ENCODE measurements at places on chromosomes 12 and 14. TPM values are rescaled to one million over a fixed set of nuclear protein-coding genes. Genes with fewer than 3 reads are reported as not detected.

DLGAP5 gene
- polyA plus RNA-seq, result not detected

WDR20 gene
- polyA plus RNA-seq, result 14.9 TPM

RND1 gene
- polyA plus RNA-seq, result 2.6 TPM

AKAP3 gene
- 2.7 TPM for polyA plus RNA-seq

CCDC196 gene
- not detected for polyA plus RNA-seq

LRP1-AS gene
- not detected for polyA plus RNA-seq

TAPBPL gene
- polyA plus RNA-seq, result 125 TPM

RD3L gene
- not detected for polyA plus RNA-seq

CIROP gene
- not detected for polyA plus RNA-seq

POTEM gene
- not detected for polyA plus RNA-seq

TMEM132D gene
- not detected for polyA plus RNA-seq

GDF3 gene
- polyA plus RNA-seq, result not detected

MAP3K9 gene
- polyA plus RNA-seq, result 5.3 TPM

PLBD1 gene
- polyA plus RNA-seq, result 1.4 TPM

GLS2 gene
- polyA plus RNA-seq, result 3.8 TPM

RAB2B gene
- 8.2 TPM for polyA plus RNA-seq

PPP1R1A gene
- not detected for polyA plus RNA-seq

MORN3 gene
- 0.24 TPM for polyA plus RNA-seq

HSPB8 gene
- not detected for polyA plus RNA-seq

EGLN3 gene
- polyA plus RNA-seq, result 0.60 TPM

RPL36AL gene
- 504 TPM for polyA plus RNA-seq

HOXC12 gene
- polyA plus RNA-seq, result not detected

RAPGEF3 gene
- 0.26 TPM for polyA plus RNA-seq

AICDA gene
- 2.1 TPM for polyA plus RNA-seq

TMCC3 gene
- 15.2 TPM for polyA plus RNA-seq

GSKIP gene
- 23.7 TPM for polyA plus RNA-seq

TSHR gene
- not detected for polyA plus RNA-seq

RBM25 gene
- 61.3 TPM for polyA plus RNA-seq

TPCN1 gene
- polyA plus RNA-seq, result 17.4 TPM

ADGRD1 gene
- 0.50 TPM for polyA plus RNA-seq

ANO2 gene
- polyA plus RNA-seq, result not detected
